Gastroesophageal sphincter (tissue), 4 donors: ENCODE measurements at places on chromosomes 7 and 10. TPM values are rescaled to one million over a fixed set of nuclear protein-coding genes. Genes with fewer than 3 reads are reported as not detected.

ZNF248 gene
- 17.5 TPM for total RNA-seq

HMX2 gene
- not detected for total RNA-seq

DNA sequence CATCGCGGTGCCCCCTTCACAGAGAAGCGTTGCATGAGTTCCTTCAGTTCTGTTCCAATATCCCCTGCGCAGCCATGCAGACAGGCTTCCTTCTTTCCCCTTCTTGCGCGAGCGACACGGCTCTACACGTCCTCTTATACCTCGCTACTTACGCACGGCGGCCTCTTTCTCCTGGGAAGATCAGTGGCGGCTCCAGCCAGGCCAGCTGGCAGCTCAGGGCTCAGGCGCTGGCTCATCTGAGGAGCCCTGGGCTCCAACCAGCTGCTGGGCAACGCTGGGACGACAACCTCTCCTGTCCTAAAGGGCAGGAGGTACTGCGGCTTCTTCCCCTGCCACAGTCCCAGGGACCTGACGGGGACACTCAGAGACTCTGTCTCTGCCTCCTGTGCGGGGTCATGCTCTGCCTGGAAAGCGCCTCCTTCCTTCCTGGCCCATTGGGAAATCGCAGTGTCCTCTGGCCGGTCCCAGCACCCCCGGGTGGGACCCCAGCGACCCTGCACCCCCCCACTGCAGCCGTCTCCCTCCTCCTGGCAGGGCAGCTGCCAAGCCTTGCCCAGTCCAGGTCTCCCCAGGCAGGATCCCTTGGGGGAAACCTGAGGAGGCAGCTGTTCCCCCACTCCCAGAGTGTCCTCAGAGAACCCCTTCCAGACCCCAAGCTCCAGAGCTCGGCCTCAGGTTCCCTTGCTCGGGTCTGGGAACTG is 5.0 kb upstream of the FAM20C start:
- no peak for ATAC-seq

GRCh38 chr7:44615149-44615611 is 8.8 kb downstream of the OGDH start:
- ATAC-seq, result peak; percentile 78
